HT1080 (cell line): ENCODE measurements at places on chromosomes 5 and 9. TPM values are rescaled to one million over a fixed set of nuclear protein-coding genes. Genes with fewer than 3 reads are reported as not detected.
A peak's percentile ranks its signal among the peaks of the same experiment; 100 is the strongest.

- no peak for DNase-seq
Measured at GRCh38 chr5:27008604-27009539, 29.5 kb downstream of the CDH9 start.

GRCh38 chr9:33210006-33210715 lies 29.8 kb upstream of the SPINK4 start:
- no peak for DNase-seq

GRCh38 chr5:140240987-140241706 lies 61.8 kb downstream of the PFDN1 start:
- peak; percentile 90 for DNase-seq

The FABP6 gene
- 0.70 and 1.1 TPM in 2 replicates for total RNA-seq

GRCh38 chr9:132631685-132632084 lies 38.1 kb downstream of the DDX31 start:
- DNase-seq: no peak

DNA sequence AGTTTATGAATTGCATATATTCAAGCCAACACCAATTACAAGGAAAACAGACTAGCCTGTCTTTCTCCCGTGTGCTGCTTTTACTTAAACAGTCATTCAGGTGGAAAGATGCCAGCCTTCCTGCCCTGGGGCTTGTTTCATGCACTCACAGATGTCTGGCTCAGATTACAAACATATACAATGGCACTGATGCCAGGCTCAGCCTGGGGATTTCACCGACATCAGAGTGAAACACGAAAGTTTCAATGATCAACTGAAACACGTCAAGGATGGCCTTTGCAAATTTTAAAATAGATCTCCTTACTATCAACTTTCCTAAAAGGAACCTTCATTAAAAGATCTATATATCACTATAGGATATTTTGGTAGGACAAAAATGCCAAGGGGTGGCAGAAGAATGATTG lies 1576.5 kb downstream of the EFNA5 start:
- DNase-seq: peak; percentile 74

- DNase-seq: no peak
Measured at GRCh38 chr5:147072622-147073021, 162.2 kb upstream of the STK32A start.

DNA sequence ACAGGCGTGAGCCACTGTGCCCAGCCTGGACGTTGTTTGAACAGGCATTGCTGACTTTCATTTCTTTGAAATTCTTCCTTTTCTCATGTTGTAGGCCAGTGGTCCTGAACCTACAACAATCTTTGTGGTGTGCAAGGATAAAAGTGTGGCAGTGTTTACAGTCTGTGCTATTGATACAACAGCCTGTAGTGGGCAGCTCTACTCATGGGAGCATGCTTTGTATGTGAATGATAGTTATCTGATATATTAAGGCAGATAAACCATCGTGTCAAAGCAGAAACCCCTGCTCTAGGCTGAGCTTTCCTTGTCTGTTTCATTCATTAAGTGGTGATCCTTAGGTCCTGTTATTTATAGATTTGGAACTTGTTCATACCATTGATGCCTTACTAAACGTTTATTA lies 42.6 kb downstream of the CSNK1G3 start:
- DNase-seq: no peak

The WNT8A gene
- not detected in 2 replicates for total RNA-seq

DNA sequence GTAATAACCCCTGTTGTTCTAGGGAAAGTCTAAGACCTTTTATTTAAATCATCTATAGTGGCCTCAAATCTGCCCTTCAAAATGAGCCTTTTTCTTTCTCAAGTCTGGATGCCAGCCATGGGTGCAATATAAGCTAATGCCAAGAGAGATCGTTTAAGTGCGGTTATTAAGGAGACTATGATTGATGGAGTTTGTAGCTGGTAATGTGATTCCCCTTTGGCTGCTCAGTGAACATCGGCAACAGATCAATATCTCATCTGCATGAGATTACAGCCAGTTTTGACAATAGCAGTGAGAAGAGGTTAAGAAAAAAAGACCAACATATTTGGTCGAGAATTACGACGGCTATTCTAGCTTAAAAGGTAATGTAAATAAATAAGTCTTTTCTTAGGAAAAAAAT lies 1049.4 kb upstream of the NUDT12 start:
- DNase-seq: no peak

- no peak for DNase-seq
Measured at GRCh38 chr5:138092301-138092700, 8.5 kb downstream of the WNT8A start.

The PHF24 gene
- not detected in 2 replicates for total RNA-seq

- DNase-seq: peak; percentile 28
Measured at GRCh38 chr5:171580502-171581265, 161.2 kb downstream of the FGF18 start.

GRCh38 chr5:73591102-73591695 lies 25.7 kb downstream of the UTP15 start:
- DNase-seq: peak; percentile 83

- peak; percentile 74 for DNase-seq
Measured at GRCh38 chr5:111932628-111933027, 175.6 kb upstream of the NREP start.

The PRDM9 gene
- not detected in 2 replicates for total RNA-seq

The SYK gene
- 0.03 and 0.68 TPM in 2 replicates for total RNA-seq

DNA sequence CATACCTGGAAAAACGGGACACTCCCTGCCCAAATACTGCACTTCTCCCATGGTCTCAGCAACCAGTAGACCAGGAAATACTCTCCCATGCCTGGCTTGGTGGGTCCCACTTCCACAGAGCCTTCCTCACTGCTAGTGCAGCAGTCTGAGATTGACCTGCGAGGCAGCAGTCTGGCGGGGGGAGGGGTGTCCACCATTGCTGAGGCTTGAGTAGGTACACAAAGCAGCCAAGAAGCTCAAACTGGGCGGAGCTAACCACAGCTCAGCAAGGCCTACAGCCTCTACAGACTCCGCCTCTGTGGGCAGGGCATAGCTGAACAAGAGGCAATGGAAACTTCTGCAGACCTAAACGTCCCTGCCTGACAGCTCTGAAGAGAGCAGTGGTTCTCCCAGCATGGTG lies 191.5 kb upstream of the FTMT start:
- no peak for DNase-seq

DNA sequence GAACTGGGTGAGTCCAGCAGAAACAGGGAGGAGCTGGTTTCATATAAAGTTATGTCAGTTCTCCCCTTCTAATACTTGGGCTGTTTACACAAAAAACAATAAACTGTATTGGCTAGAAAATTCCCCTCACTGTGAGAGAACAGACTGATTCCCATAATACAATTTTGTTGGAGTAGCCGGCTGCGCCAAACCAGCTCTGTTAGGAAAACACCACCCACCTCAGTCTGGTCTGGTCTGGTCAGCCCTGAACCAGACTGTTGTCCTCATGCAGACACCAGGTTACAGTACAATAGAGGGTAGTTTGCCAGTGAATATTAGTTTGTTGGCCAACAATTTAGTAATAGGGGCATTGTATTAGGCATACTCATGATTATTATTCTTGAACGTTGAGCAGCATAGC lies 356.4 kb downstream of the EFNA5 start:
- DNase-seq: no peak

- no peak for DNase-seq
Measured at GRCh38 chr9:97311798-97312500, 4.5 kb downstream of the CCDC180 start.

The SPINK6 gene
- total RNA-seq: 1.2 TPM in 1 of 2 replicates, not detected in the other

The LECT2 gene
- total RNA-seq: not detected in 2 replicates

DNA sequence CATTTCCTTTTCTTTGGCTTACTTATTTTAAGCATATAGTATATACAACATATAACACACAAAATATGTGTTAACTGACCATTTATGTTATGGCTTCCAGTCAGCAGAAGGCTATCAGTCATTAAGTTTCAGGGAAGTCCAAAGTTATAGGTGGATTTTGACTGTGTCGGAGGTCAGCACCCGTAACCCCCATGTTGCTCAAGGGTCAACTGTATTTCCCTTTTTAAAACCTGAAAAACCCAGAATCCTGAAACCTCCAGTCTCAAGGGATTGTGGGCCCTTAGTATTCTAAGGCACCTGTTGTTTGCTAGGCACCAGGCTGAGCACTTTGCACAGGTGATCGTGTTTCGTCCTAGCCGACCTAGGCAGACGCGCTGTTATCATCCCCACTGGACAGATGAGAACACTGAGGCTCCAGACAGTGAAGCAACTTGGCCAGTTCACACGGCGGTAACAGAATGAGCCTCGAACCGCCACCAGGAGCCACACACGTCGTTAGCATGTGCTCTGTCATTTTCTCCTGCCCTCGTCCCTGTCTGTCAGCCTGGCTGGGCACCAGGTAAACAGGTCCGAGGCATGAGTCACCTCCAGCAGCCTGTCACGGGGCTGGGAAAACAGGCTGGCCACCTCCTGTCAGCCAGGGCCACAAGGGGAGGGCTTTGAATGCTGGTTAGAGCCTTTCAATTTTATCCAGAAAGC lies 39.9 kb downstream of the DUSP1 start:
- DNase-seq: peak; percentile 53

The SPINK4 gene
- total RNA-seq: not detected in 2 replicates

The C9orf152 gene
- total RNA-seq: not detected in 2 replicates

GRCh38 chr5:61918611-61919010 lies 387.4 kb upstream of the KIF2A start:
- DNase-seq: no peak

- no peak for DNase-seq
Measured at GRCh38 chr9:92714016-92714415, 44.1 kb upstream of the IPPK start.

The GOLGA2 gene
- 38.3 and 40.7 TPM in 2 replicates for total RNA-seq

DNA sequence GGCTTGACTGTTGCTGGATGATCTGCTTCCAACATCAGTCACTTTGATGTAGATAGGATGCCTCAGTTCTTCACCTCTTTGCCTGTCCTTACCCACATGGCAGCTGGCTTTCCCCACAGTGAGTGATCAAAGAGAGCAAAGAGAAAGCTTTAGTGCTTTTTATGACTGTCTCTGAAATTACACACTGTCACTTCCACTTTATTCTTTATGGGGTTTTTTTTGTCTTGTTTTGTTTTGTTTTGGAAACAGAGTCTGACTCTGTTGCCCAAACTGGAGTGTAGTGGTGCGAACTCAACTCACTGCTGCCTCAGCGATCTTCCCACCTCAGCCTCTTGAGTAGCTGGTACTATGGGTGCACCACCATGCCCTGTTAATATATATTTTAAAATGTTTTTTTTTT lies 32.4 kb upstream of the C5orf24 start:
- DNase-seq: no peak

DNA sequence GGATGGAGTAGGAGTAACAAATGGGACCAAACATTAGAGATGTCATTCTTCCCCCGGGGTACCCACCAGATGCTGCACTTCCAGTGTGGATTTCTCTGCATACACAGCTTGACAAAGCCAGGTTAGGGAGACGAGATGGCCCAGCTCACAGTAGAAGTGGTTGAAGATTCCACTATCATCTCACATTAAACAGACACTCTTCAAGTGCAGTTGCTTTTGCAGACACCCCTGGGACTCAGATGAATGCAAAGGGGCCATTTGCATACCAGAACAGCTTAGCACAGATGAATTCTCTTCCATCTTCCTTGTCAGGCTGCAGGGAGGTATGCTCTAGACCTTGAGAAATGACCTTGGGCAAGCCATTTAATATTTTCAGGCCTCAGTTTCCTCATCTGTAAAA lies 12.6 kb upstream of the C5orf58 start:
- DNase-seq: no peak

GRCh38 chr5:59358005-59358861 lies 535.3 kb downstream of the PDE4D start:
- no peak for DNase-seq

GRCh38 chr5:31407921-31408693 lies 123.8 kb downstream of the DROSHA start:
- DNase-seq: peak; percentile 14

The AIF1L gene
- total RNA-seq: 0.50 and 1.0 TPM in 2 replicates

- peak; percentile 97 for DNase-seq
Measured at GRCh38 chr9:88418715-88419540, 30.7 kb downstream of the SPIN1 start.

DNA sequence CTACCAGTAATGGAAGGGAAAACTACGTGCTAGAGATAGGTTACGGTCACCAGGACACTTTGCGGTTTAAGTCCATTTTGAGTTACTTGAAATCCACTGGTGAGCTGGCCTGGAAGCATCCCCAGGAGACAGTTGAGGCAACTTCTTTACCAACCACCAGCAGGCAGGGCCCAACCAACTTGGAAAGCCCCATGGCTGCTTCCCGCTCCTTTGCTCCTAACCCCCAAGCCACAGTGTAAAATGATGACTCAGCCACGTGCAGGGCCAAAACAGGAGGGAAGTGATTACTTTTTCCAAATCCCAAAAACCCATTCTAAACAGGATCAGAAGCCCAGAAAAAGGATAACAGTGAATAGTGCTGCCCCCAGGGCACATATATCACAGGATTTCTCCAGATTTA lies 87.4 kb downstream of the PAX5 start:
- peak; percentile 23 for DNase-seq

- no peak for DNase-seq
Measured at GRCh38 chr9:128893354-128893753, 11.4 kb downstream of the LRRC8A start.

DNA sequence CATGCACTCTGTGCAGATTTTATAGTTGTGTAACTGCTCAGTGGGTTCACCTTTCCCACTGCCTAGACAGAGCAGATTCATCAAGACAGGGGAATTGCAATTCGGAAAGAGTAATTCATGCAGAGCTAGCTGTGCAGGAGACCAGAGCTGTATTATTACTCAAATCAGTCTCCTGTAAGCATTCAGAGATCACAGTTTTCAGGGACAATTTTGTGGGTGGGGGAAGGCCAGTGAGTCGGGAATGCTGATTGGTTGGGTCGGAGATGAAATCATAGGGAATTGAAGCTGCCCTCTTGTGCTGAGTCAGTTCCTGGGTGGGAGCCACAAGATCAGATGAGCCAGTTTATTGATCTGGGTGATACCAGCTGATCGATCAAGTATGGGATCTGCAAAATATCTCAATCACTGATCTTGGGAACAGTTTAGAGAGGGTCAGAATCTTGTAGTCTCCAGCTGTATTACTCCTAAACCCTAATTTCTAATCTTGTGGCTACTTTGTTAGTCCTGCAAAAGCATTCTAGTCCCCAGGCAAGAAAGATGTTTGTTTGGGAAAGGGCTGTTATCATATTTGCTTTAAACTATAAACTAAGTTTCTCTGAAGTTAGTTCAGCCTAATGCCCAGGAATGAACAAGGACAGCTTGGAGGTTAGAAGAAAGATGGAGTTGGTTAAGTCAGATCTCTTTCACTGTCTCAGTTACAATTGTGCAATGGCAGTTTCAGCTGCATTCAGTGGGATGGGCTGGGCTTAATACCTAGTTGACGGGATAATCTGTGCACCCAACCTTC lies 12.7 kb upstream of the SVEP1 start:
- no peak for DNase-seq

The CTXN3 gene
- not detected in 2 replicates for total RNA-seq

DNA sequence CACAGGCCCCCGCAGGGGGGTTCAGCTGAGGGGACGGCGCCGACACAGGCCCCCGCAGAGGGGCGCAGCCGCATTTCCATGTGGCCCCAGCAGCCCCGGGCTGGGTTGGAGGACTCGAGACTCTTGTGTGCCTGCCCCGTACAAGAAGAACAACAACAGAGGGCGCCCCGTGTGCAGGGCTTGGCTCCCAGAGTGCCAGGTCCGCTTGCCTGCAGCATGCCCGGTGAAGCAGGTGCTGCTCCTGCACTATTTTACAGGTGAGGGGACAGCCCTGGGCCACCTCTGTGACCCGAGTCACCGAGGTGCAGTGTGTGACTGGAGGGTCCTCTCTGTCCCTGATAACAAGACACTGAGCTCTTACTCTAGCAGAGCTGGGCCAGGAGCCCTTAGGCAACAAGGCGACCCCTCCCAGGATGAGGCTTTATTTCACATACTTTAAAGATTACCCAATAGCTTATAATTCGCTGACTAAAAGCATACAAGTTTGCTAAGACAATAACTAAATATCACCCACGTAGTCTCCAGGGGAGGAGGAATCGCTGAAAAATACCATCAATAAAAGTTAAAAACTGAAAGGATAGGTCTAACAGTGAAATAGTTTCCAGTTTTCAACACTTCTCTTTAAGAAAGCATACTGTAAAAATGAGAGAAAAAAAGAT lies 41.7 kb upstream of the SLC9A3 start:
- no peak for DNase-seq
